ENCODE measurements at places on chromosomes 12 and 14.

- DNase-seq, result no peak
Observed at GRCh38 chr14:46626876-46627275, 24.7 kb downstream of the RPL10L start.

GRCh38 chr14:69034612-69035262 lies 55.6 kb upstream of the ACTN1 start:
- DNase-seq, result no peak

DNA sequence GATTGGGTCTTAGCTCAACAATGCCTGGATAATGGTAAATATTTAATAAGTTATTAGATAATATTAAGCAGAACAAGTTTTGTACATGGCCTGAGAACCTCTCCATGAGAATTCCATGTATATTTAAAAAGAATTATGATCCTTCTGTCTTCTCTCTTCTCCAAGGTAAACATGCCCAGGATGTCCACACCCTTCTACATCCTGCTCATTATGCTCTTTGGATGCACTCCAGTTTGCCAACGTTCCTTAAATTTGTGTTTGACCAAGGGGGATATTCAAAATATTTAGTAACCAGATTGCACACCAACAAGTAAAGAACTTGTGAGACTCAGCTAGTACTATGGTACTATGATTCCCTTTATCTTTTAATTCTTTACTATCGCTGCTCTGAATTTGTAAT lies 44.8 kb upstream of the ERGIC2 start:
- no peak for DNase-seq

- DNase-seq, result no peak
Observed at GRCh38 chr12:123655420-123655819, 15.5 kb upstream of the TCTN2 start.

DNA sequence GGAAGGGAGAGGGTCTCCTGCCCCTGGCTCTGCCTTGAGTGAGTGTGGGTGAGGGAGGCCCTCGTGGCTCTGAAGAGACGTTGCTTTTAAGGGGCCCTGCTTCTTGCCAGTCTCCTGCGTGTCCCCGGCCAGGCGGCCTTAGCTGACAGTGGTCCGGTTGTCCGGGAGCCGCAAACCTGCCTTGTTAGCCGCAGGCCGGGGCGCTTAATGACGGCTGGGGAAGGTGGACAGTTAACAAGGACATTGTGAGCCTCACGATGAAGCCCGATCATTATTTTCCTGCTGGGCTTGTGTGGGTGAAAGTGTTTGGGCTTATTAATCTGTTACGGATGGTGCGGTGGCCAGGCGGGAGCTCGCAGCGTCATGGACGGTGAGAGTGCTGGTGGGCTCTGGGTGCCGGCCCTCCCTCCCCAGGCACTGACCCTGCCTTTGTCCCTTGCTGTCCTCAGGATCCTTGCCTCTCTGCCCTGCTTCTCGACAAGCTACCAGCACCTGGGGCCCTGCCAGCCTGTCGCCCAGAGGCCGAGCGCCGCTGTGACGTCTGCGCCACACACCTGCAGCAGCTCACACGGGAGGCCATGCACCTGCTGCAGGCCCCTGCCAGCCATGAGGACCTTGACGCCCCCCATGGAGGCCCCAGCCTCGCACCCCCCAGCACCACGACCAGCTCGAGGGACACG lies 13.3 kb downstream of the KIF26A start:
- DNase-seq, result no peak

DNA sequence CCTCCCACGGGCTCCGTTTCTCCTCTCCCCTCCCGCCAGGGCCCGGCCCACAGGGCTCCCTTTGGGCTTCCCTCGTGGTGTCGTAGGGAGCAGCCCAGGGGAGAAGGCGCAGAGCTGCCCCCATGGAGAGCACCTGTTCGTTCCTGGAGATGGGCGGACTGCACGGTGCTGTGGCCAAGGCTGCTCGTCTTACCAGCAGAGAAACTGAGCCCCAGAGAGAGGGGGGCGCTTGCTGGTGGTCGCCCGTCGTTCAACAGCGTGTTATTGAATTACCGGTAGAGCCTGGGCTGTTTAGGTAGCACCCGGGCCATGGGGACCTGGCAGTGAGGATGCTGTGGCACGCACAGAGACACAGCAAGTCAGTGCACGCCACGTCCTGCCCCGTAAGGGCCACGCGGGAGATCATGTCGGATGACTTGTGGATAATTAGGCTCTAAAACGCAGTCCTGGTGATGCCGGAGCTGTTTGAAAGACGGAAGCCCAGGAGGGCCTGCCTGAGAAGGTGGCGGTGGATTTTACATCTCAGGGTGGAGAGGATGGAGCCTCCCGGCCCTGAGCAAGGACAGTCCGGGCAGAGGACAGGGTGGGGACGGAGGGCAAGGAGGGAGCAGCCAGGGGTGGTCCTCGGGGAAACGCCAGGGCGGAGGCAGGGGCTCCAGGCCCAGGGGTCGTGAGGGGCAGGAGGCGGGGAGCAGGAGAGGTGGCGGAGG lies 134.4 kb downstream of the ADGRD1 start:
- DNase-seq, result no peak

- DNase-seq, result no peak
Observed at GRCh38 chr14:92421751-92422150, 91.8 kb upstream of the RIN3 start.

- no peak for DNase-seq
Observed at GRCh38 chr12:94284859-94285258, 136.5 kb downstream of the PLXNC1 start.

- no peak for DNase-seq
Observed at GRCh38 chr14:53719536-53719935, 237.1 kb downstream of the BMP4 start.

- no peak for DNase-seq
Observed at GRCh38 chr14:75702616-75703261, 41.7 kb downstream of the TTLL5 start.

- no peak for DNase-seq
Observed at GRCh38 chr12:81988362-81988761, 229.2 kb upstream of the PPFIA2 start.

GRCh38 chr12:9064815-9065606 lies 50.7 kb downstream of the A2M start:
- DNase-seq, result peak; percentile 46

DNA sequence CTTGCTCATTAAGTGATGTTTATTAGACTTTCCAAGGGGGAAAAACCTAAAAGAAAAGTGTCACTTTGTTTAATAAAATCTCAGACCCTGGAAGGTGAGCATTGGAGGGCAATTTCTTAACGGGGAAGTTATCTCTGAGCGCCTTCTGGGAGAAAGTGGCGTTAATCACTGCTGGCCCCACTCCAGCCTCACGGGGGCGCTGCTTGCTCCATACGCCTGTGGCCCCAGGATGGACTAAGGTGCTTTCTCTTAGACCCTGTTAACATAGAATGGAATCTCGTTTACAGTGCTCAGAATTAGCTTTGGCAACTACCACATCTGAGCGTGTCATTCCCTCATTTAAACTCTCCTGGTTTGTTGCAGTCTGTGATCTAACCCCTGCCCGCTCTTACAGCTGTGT lies 16.4 kb upstream of the PRIMA1 start:
- no peak for DNase-seq

GRCh38 chr12:18753481-18754123 lies 15.7 kb downstream of the CAPZA3 start:
- DNase-seq, result no peak

GRCh38 chr12:79644274-79645234 lies 46.2 kb downstream of the PAWR start:
- no peak for DNase-seq

GRCh38 chr14:24110060-24110459 lies 4.5 kb upstream of the DCAF11 start:
- DNase-seq, result peak; percentile 8

DNA sequence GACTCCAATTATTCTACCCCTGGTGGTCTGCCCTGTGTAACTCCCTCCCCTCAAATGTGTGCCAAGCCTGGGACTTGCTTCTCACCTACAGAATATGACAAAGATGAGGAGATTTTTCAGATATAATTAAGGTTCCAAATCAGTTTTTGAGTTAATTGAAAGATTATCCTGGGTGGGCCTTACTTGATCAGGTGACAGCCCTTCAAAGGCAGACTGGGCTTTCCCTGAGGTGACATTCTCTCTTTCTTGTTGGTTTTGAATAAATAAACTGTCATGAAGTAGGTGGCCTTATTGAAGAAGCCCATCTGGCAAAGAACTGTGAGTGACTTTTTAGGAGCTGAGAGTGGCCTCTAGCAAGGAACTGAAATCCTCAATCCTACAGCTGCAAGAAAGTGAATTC lies 106.0 kb downstream of the BRMS1L start:
- DNase-seq, result no peak

- DNase-seq, result no peak
Observed at GRCh38 chr12:121858662-121859572, at the start of gene HPD. TSS of gene HPD (minus strand) at chr12:121858859. CDS start at chr12:121858823, 36 bp downstream.

DNA sequence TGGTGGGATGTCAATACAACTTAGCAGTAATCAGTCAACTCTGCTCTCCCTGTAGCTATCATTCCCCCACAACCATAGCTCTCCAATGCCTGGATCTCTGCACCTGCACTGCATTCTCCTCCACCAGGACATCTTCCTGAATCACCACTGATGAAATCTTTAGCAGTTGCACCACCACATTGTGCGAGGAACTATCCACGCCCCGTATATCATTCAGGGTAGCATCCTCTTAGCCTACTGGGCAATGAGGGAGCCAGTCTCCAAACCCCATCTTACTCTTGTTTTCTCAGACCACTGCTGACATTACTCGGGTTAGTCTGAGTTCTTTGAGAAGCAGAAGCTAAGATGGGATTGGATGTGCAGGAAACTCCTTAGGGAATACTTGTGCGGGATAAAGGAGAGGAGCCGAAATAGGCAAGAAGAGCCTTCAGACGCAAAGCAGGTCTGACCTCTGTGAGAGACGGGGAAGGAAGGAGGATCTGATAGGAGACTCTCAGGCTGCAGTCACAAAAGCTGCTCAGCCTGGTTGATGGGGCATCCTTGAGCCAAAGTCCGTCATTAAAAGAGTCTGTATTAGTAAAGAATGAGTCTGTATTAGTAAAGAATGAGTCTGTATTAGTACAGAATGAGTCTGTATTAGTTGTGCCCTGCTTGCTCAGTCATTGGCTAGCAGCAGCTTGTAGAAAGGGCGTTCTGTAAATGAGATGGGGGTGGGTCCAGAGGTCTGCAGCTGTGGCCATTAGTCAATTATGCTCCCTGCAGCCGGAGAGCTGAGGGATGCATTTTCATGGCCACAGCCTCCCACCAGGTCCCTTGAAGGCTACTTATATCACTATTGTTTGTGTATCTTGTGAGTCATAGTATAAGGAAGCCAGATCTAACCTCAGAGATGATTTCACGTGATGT lies 49.6 kb upstream of the RASSF3 start:
- DNase-seq, result peak; percentile 36

DNA sequence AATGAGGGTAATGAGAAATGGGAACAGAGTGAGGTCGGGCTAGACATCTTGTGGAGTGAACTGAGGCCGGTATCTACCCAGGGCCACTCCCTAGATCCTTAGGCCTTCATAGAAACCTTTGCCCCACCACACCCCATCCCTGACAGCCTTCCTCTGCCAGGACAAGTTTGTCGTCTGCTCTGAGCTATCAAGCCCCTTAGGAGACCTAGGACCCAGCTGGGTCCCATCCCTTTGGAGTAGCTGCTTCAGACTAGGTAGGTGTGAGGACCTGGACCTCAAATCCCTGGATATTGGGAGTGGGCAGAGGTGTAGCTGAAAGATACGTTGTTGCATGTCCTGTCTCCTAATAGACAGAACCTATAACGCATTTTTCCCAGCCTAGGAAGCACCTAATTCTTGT lies at the start of gene TMEM253:
Gene TMEM253, plus strand, starts transcription at position 136 of the 400 bp plus-strand sequence. CDS start 278 bp downstream, outside the sequence.
- DNase-seq, result no peak

- no peak for DNase-seq
Observed at GRCh38 chr14:103547455-103547940, 15.0 kb downstream of the BAG5 start.

GRCh38 chr12:19065871-19066270 lies 63.7 kb upstream of the PLEKHA5 start:
- no peak for DNase-seq

- DNase-seq, result no peak
Observed at GRCh38 chr12:130371296-130371695, 33.6 kb downstream of the PIWIL1 start.

- no peak for DNase-seq
Observed at GRCh38 chr12:66290716-66291200, 11.5 kb upstream of the HELB start.

GRCh38 chr14:68571114-68571591 lies 221.7 kb downstream of the ZFP36L1 start:
- no peak for DNase-seq

DNA sequence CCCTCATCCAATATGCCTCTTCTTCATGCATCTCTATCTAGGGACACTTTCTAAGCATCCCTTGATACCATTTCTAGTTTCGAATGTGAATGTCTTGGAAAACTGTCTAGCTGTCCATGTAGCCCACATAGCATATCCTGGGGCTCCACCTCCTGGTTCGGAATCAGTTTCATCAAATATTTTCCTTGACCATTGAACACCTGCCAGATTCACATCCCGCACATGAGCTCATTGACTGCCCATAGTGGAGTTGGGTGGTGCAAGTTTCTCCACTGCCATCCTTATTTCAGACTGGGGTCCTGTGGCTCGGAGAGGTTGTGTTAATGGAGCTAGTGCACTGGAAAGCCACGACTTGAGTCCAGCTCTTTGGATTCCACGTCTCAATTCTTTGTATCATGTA lies 58.6 kb upstream of the TMEM263 start:
- peak; percentile 20 for DNase-seq

DNA sequence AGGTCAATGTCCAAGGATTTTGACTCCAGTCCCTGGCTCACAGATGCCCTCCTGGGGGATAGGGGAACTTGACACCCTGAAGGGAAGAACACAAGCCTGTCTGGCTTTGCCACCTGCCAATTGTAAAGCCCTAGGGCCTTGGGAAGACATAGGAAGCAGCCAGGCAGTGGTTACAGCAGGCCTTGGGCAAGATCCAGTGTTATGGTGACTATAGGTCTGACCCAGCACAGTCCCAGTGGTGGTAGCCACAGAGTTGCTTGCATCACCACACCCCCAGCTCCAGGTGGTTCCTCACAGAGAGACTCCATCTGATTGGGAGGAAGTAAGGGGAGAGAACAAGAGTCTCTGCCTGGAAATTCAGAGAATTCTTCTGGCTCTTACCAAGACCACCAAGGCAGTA lies 24.2 kb downstream of the OR6C68 start:
- no peak for DNase-seq

DNA sequence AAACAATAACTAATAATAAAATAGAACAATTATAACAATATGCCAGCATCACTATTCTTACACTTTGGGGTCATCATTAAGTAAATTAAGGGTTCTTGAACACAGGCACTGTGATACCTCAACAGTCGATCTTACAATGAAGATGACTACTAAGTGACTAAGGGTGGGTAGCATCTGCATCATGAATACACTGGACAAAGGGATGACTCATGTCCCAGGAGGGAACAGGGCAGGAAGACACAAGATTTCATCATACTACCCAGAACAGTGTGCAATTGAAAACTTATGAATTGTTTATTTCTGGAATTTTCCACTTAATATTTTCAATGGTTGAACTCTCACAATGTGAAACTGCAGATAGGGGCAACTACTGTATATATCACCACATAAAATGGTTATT lies 19.7 kb downstream of the TSPAN19 start:
- no peak for DNase-seq

Data from HT-29 (cell line).